ENCODE measurements at places on chromosomes 3 and 15. TPM values are rescaled to one million over a fixed set of nuclear protein-coding genes. Genes with fewer than 3 reads are reported as not detected.

Gene NOP10
- polyA plus RNA-seq = 352 TPM

Gene SUCNR1
- not detected for polyA plus RNA-seq

Gene CPLX3
- polyA plus RNA-seq = not detected

Gene SST
- polyA plus RNA-seq = 0.15 TPM

Gene OR5K2
- polyA plus RNA-seq = not detected

Gene CCDC39
- not detected for polyA plus RNA-seq

Gene UROC1
- polyA plus RNA-seq = not detected

Gene PLOD2
- 33.2 TPM for polyA plus RNA-seq

Gene KLHL40
- polyA plus RNA-seq = not detected

Gene SH2D7
- not detected for polyA plus RNA-seq

Gene PYGO1
- 6.7 TPM for polyA plus RNA-seq

Gene CYP1A2
- polyA plus RNA-seq = not detected

Gene CCR5
- not detected for polyA plus RNA-seq

Gene CCR1
- not detected for polyA plus RNA-seq

Gene LRRC34
- 1.6 TPM for polyA plus RNA-seq

Gene ICE2
- polyA plus RNA-seq = 19.4 TPM

Gene B2M
- polyA plus RNA-seq = 2,480 TPM

Gene GJD2
- not detected for polyA plus RNA-seq

Gene LMAN1L
- not detected for polyA plus RNA-seq

Gene CCR4
- not detected for polyA plus RNA-seq

Gene CCR8
- not detected for polyA plus RNA-seq

Gene FANCD2OS
- not detected for polyA plus RNA-seq

Gene SYNPR
- not detected for polyA plus RNA-seq

Gene ILDR1
- not detected for polyA plus RNA-seq

Gene NR1I2
- not detected for polyA plus RNA-seq

Gene ALDH1A2
- polyA plus RNA-seq = 0.50 TPM

Gene SHF
- 3.9 TPM for polyA plus RNA-seq

Gene TEX264
- 100.0 TPM for polyA plus RNA-seq

Gene GXYLT2
- 6.3 TPM for polyA plus RNA-seq

Gene OSBPL10
- 11.2 TPM for polyA plus RNA-seq

Gene PEAK1
- 49.1 TPM for polyA plus RNA-seq

Gene CHST14
- 18.6 TPM for polyA plus RNA-seq

Gene KBTBD13
- not detected for polyA plus RNA-seq

Gene GMPS
- 13.6 TPM for polyA plus RNA-seq

Gene KBTBD12
- polyA plus RNA-seq = not detected

Gene HRG
- not detected for polyA plus RNA-seq

Gene UCN2
- polyA plus RNA-seq = 4.5 TPM

Gene NR2C2
- polyA plus RNA-seq = 17.9 TPM

Gene SECISBP2L
- polyA plus RNA-seq = 33.6 TPM

Gene CKMT1A
- polyA plus RNA-seq = not detected

Gene MKRN2OS
- polyA plus RNA-seq = not detected

Gene BOC
- polyA plus RNA-seq = 17.7 TPM

Gene ADAMTSL3
- polyA plus RNA-seq = not detected

Gene TMEM212
- polyA plus RNA-seq = not detected

Gene CSPG4
- polyA plus RNA-seq = 9.5 TPM

Gene AP3S2
- 23.5 TPM for polyA plus RNA-seq

Gene GLDN
- polyA plus RNA-seq = 0.21 TPM

Gene SCG5
- polyA plus RNA-seq = 9.4 TPM

Gene C3orf70
- polyA plus RNA-seq = 3.3 TPM

Gene ITIH4
- 0.49 TPM for polyA plus RNA-seq

Gene GPR27
- polyA plus RNA-seq = 0.02 TPM

Gene SLC12A1
- not detected for polyA plus RNA-seq

Gene WDR49
- not detected for polyA plus RNA-seq

Gene SH3BP5
- polyA plus RNA-seq = 23.5 TPM

Gene SLC22A14
- polyA plus RNA-seq = 0.15 TPM

Gene TGM5
- polyA plus RNA-seq = not detected

Gene FURIN
- 19.6 TPM for polyA plus RNA-seq
